ENCODE measurements at places on chromosomes 7 and 10.
A peak's percentile ranks its signal among the peaks of the same experiment; 100 is the strongest.

DNA sequence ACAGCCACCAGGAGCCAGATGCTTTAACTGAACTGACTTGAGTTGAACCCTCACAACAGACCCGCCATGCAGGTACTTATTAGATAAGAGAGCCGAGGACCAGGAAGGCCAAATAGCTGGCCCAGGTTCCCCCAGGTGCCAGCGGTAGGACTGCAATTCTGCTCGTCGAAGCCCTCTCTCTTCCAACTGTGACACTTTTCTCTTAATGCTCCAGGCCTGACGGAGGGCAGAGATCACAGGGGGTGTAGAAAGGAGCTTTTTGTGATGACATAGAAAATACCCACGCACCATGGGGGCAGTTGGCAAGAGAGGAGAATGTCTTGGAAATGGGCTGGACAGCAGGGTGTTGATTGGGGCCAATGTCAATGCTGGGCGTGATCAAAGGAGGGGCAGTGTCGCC is 208.5 kb downstream of the PLXNA4 start:
- no peak for DNase-seq

GRCh38 chr10:11602919-11603523 is 8.4 kb downstream of the USP6NL start:
- DNase-seq, result peak; percentile 67

DNA sequence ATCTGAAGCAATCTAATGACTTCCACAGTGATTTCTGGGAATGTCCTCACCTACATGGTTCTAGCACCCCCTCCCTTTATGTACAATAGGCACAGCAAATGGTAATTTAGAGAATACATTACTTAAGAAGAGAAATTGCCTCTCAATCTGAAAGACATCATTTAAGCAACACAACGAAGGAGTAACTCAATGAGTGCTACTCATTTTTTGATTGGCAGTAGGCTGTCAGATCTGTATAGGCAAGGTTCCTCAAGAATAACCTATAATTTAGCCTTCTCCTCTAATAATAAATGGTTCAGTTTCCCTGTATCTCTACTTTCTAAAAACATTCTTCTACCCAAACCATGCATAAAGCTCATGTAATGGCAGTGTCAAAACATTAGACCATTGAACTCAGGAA is 30.6 kb upstream of the SEMA3C start:
- no peak for DNase-seq

GRCh38 chr7:74287303-74288033 is 1.7 kb upstream of the CLIP2 start:
- no peak for DNase-seq

DNA sequence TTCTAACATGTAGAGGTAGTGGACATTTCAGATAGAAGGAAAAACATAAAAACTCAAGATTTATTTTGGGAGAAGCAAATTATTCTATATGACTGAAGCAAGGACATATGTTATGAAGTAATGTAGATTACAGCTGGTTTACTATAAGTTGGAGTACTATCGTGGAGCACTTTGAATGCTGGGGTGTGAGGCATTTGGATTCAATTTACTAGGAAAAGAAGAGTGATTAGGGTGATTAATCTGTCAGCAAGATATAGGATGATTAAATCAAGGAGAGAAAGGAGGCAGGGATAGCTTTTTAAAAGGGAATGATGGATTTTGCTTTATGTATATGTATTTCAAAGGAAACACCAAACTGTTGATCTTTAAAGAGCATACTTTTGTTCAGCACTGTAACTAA is 318.4 kb upstream of the KAT6B start:
- DNase-seq, result no peak

DNA sequence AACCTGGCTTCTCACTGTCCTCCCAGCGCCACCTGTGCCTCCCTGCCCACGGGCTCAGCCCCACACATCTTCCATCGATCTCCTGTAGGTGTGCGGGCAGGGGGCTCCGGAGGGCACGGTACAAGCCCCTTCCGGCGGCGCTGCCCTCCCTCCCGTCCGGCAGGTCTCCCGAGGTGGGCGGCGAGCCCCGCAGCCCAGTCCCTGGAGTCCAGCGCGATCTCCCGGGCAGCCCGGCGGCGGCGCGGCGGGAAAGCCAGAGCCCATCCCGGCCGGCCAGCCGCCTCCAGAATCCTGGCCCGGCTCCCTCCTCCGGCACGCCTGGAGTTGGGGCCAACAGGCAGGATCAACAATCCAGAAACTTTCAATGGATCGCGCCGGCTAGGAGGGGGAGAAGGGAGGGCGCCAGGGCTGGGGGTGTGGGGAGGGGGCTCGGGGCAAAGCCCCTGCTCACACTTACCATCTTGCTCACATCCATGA is 100.1 kb downstream of the HIP1 start:
- no peak for DNase-seq

- DNase-seq, result no peak
Observed at GRCh38 chr10:96636551-96636950, 49.7 kb upstream of the TM9SF3 start.

GRCh38 chr10:13907570-13907969 is 320.8 kb downstream of the PRPF18 start:
- DNase-seq, result no peak

DNA sequence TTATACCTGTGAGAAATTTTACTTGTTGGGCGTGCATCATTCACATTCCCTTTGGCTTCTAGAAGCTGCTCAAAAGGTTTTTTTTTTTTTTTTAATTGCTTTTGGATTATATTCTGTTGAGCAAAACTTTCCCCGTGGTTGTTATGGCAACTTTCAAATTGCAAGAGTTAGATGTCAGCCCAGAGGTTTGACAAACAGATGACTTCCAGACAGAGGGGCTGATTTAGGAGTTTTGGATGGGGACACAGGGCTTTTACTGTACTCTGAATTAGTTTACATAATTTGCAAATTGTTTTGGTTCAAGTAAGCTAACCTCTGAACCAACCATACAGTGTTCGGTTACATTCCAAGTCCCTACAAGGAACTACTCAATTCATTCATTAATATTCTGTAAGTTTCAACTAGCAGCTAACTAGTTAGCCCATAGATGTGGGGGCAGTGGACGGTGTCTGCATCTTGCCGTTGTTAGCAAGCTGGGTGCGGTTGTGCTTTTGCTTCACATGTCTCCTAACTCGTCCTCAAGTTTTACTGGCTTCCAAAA is 66.4 kb upstream of the JAZF1 start:
- no peak for DNase-seq

DNA sequence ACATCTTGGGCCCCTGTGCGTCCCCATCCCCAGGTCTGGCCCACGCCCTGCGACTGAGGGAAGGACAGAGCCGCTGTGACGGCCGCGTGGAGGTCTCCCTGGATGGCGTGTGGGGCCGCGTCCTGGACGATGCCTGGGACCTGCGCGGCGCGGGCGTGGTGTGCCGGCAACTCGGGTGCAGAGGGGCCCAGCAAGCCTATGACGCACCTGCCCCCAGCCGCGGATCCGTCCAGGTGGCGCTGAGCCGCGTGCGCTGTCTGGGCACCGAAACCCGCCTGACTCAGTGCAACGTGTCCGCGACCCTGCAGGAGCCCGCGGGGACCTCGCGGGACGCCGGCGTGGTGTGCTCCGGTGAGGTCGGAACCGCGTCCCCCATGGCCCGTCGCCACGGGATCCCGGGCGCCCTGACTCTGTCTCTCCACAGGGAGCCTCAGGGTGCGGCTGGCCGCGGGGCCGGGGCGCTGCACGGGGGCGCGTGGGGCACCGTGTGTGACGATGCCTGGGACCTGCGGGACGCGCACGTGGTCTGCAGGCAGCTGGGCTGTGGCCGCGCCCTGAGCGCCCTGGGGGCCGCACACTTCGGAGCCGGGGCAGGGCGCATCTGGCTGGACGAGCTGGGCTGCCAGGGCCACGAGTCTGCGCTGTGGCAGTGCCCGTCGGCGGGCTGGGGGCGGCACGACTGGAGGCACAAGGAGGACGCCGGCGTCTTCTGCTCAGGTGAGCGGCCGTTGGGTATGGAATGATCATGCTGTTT is 5.9 kb downstream of the SCART1 start:
- DNase-seq, result no peak

DNA sequence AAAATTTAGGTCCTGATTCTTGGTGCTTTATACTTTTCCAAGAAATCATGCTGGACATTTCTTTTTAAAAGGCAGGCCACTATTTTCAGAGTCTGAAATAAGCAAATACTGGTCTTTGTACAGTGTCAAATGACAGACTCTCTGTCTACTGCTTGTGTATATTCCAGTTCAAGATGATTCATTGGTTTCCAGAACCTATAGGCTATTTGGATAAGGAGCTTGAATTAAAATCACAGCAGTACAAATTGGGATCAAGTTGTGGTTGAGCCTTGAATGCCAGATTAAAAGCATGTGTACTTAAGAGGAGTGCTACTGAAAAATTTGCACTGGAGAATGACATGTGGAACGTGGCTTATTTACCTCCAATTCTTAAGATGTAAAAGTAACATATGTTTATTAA is 10.7 kb downstream of the KMT2E start:
- DNase-seq, result no peak

DNA sequence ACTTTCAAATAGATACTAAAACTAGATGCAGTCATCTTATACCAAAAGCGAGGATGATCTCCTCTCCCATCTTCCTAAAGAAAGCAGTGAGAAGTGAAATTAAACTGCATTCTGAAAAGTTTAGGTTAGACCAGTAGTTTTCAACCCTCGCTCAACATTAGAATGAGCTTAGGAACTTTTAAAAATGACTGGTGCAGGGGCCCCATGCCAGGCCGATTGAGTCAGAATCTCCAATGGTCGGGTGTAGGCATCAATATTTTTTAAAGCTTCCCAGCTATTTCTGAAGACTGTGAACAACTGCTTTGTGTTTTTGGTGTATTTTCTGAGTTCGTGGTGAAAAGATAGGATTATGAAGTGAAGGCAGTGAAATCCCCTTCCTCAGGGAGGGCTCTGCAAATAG is 146.0 kb downstream of the VTI1A start:
- no peak for DNase-seq

- peak; percentile 50 for DNase-seq
Observed at GRCh38 chr10:100046021-100046486, 35.6 kb downstream of the CPN1 start.

DNA sequence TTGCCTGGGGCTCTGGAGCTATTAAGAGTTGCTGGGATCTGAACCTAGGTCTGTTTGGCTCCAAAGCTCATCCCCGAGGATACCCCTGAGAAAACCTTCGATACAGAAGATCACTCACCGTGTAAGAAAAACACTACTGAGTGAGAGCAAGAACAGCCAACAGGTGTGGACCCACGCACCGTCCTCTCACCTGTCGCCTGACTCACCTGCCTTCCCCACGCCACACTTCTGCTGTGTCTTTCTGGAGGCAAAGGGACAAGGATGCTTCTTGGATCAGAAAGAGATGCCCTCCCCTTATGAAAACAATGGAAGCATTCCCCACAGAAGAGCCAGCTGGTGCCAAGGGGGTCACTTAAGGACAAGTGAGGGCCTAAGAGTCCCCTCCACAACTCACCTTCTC is 46.7 kb downstream of the COL13A1 start:
- no peak for DNase-seq

DNA sequence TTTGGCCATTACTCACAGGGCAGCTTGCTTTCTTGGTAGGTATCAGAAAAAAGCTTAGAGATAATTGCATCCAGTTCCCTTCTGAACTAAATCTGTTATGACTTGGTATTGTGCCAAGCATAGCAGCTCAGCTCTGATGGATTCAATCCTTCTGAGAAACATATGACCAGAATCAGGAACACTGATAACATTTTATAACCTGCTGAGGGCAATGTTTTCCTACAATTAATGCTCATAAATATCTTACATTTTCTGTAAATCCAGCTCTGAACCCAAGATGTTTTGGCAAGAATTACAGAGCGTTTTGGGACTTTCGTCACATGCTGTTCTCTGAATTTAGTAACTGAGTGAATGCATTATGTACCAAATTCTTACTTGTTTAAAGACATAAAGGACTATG is 167.8 kb downstream of the KIF20B start:
- DNase-seq, result no peak

Measured in GM12878 (cell line).